ENCODE measurements at places on chromosomes 1 and 21. TPM values are rescaled to one million over a fixed set of nuclear protein-coding genes. Genes with fewer than 3 reads are reported as not detected.

DNA sequence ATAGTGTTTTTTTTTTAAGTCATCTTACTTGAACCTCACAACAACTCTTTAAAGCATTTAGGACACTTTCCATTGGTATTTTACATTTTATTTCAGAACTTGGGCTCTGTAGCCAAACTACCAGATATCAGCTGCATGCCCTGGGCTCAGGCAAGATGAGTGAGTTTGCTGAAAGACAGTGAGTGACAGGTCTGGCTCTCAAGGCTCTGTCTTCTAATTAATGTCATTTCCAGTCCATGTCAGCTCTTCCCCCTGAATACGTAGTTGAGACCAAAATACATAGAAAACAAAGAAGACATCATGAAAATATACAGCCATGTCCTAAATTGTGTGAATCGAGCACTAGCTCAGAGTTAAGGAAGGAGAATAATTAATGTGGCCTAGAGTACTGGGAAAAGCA lies 39.7 kb downstream of the PRRX1 start:
- DNase-seq: no peak

The PTPRU gene
- total RNA-seq: 5.0 TPM

DNA sequence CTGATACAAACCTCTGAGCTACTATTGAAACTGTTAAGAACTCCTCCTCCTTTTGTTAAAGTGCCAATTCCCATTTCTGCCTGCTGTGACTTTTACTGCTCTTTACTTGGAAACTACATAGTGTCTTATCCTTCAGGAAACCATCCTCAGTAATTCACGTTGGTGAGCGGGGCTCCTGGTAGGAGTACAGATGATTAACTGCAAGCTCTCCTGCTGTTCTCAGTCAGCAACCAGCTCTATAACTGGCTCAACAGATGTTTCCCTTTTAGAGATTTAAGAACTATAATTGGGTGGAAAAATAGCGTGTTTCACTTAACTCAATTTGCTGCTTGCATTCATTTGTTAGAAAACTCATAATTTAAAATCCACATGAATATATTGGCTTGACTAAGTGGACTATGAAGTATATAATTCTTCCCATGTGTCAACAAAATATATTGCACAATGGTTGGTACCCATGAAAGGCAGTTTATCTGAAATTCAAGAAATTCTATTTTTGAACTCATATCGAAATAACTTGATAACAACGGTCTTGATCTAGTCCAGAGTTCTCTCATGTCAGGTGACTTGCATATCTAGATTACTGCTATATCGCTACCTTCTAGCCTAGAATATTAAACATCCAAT lies 574.0 kb downstream of the KCNT2 start:
- DNase-seq: no peak

- no peak for DNase-seq
Measured at GRCh38 chr1:217348960-217349664, 281.8 kb downstream of the GPATCH2 start.

The IL10 gene
- 2.0 TPM for total RNA-seq

All from Peyer's patch (tissue), 4 donors.